ENCODE measurements at places on chromosomes 3 and 15. TPM values are rescaled to one million over a fixed set of nuclear protein-coding genes. Genes with fewer than 3 reads are reported as not detected.

DNA sequence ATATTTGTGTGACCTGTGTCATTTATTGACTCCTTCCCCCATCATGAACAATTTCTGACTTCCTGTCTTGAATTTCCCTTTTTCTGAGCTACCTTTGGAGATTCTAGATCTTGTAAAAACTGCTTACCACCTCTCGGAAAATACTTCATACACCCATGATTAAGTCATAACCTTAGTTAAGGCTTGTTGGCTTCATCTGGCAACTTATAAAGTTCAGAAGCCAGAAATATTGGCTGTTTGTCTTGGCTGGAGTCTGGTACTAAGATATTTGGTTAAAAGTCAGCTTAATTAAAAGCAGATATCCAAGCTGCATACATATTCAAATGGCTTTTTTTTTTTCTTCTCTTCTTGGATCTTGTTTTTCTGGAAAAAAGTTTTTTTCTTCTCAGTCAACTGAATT is 37.3 kb upstream of the B3GALNT1 start:
- DNase-seq, result no peak

CLCN2 gene
- total RNA-seq, result 6.3 TPM

- no peak for DNase-seq
Measured at GRCh38 chr15:101325263-101326025, 30.4 kb upstream of the SNRPA1 start.

OR5H2 gene
- not detected for total RNA-seq

- no peak for DNase-seq
Measured at GRCh38 chr3:71779674-71780377, 5.1 kb downstream of the PROK2 start.

LXN gene
- total RNA-seq, result 5.1 TPM

GRCh38 chr3:81531263-81531662 is 230.2 kb downstream of the GBE1 start:
- no peak for DNase-seq

TMCO5A gene
- not detected for total RNA-seq

DNA sequence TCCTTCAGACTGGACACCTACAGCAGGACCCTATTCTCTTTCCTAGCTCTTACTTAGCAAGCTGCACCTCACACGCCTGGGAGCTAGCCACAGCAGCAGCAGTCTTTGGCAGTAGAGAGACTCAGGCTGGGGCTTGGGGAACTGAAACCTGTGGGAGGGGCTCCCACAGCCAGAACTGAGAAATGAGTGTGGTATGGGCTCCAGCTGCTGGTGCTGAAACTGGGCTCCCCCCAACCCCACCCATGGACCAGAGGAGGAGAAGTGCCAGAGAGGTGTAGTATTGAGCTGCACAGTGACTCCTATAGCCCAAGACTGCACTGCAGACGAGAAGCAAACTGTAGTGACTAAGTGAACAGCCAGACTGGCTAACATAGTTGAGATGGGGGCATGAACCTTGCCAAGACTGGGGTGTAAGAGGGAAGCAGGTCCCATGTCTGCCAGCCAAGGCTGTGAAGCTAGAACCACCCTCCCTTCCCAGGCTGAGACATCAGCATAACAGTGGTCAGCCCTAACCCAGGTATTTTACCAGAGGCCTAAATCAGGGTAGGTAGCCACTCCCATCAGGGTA is 62.5 kb downstream of the MYO5A start:
- DNase-seq, result no peak

GRCh38 chr3:196793246-196793645 is 53.6 kb downstream of the PAK2 start:
- DNase-seq, result no peak

- DNase-seq, result no peak
Measured at GRCh38 chr3:58164906-58165821, 45.6 kb downstream of the DNASE1L3 start.

- no peak for DNase-seq
Measured at GRCh38 chr15:38220606-38221273, 31.9 kb upstream of the SPRED1 start.

VEPH1 gene
- not detected for total RNA-seq

- no peak for DNase-seq
Measured at GRCh38 chr3:46942076-46942475, 34.5 kb downstream of the CCDC12 start.

LSMEM2 gene
- total RNA-seq, result not detected

C3orf85 gene
- not detected for total RNA-seq

PDZRN3 gene
- not detected for total RNA-seq

- no peak for DNase-seq
Measured at GRCh38 chr3:134077649-134078161, 48.0 kb upstream of the SLCO2A1 start.
